Activated CD4-positive, CD25-positive, alpha-beta regulatory T cell treated with anti-CD3 and anti-CD28 coated beads, Interleukin-2, amount 50 U/mL, for 16 hours (primary cell): ENCODE measurements at places on chromosomes 11 and 22.

GRCh38 chr22:20546541-20546950, 39.1 kb downstream of the MED15 start:
- no peak for DNase-seq

DNA sequence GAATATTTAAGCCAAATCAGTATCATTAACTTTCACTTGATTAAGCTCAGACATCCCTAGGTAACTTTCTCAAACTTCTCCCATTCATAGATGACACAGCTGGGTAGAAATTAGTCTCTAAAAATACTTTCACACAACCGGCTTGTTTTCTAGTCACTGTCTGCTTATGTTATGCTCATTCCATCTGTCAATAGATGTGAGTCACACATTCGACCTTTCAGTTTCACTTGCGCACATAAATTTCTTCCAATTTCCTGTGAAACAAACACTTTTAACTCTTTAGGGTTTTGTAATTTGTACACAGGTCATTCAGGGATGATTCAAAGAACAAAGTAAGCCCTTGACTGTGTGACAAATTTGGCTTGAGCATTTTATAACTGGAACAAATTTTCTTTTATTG, 723.0 kb downstream of the KCNA4 start:
- DNase-seq, result no peak

DNA sequence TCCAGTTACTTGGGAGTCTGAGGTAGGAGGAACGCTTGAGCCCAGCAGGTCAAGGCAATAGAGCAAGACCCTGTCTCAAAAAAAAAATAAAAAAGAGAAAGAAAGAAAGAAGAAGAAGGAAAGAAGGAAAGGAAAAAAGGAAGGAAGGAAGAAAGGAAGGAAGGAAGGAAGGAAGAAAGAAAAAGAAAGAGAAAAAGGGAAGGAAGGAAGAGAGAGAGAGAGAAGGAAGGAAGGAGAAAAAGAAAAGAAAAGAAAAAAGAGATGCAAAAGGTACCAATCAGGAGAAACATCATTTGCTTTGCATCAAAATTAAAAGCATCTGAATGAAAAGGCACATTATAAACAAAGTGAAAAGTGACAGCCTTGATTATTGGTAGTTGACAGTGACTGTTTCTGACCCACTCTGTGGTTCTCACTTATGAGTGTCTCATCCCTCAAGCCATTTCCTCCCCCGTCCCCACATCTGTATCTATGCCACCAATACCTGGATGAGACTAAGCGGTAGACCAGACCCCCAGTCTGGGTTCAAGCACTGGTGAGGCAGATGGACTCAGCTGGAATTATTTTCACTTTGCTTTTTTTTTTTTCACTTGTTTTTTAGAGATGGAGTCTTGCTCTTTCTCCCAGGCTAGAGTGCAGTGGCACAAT, 33.0 kb upstream of the XBP1 start:
- DNase-seq, result no peak

DNA sequence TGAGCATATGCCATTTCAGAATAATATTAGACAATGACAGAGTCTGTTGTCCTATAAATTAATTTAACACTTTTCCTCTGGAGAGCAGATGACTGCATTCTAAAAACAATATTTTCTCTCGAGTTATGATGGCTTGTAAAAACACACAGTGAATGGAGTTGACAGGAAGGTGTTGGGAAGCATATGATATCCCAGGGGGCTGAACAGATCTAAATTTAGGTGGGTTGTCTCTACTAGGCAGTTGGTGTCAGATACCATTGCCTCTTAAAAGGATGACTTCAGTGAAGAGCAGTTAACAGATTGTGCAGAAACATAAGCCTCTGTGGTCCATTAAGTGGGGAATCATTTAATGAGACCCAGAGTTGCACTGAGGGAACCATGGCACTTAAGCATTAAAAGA, 30.7 kb downstream of the SVIP start:
- no peak for DNase-seq

DNA sequence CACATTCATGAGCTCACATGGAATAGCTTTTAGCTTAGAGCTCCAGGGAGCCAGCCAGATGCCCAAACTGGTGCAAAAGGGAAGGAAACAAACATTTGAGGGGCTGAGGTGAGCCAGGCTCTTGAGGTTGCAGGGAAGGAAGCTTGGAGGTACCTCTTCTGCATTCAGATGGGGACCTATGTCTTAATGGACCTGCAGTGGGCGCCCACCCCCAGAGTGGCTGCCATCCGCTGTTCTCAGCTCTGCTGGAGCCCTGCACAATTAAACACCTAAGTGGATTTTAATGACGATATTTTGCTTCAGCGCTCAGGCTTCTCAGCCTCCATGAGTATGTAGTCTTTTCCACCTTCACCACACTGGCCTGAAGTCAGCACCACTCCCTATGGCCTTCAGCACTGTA, 100.8 kb downstream of the LDLRAD3 start:
- no peak for DNase-seq

DNA sequence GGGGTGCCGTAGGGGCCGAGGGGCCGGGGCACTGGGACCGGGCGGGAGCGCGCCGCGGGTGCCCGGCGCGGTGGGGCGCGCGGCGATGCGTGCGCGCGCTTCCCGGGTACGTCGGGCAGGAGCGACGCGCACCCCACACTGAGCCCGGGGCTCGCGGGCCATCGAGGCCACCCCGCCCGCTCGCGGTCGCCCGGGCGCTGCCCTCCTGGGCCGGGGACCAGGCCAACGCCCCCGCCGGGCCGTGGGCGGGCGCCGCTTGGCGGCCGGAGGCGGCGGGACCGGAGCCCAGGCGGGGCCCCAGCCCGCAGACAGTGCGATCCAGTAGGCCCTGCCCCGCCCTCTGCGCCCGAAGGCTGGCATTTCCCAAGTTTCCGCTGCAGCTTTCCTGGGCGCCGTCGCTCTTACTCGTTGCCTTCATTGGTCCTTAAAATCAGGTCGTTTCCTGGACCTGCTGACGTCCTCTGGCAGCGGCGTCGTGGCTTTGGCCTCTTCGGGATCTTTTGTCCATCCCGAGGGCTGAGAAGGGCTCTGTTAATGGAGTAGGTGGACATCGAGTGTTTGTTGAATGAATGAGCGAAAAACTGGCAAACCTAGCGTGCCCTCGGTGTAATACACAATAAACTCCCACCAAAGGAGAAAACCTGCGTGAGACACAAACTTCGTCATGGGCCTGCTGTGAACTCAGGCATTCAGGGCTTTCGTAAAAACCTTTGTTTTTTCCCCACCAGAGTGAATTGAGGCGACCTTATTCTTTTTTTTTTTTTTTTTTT, 638 bp downstream of the PARVA start:
- no peak for DNase-seq
